ENCODE measurements at places on chromosomes 7 and 10.

- no peak for DNase-seq
Measured at GRCh38 chr7:99672573-99672972, 7.2 kb downstream of the CYP3A5 start.

DNA sequence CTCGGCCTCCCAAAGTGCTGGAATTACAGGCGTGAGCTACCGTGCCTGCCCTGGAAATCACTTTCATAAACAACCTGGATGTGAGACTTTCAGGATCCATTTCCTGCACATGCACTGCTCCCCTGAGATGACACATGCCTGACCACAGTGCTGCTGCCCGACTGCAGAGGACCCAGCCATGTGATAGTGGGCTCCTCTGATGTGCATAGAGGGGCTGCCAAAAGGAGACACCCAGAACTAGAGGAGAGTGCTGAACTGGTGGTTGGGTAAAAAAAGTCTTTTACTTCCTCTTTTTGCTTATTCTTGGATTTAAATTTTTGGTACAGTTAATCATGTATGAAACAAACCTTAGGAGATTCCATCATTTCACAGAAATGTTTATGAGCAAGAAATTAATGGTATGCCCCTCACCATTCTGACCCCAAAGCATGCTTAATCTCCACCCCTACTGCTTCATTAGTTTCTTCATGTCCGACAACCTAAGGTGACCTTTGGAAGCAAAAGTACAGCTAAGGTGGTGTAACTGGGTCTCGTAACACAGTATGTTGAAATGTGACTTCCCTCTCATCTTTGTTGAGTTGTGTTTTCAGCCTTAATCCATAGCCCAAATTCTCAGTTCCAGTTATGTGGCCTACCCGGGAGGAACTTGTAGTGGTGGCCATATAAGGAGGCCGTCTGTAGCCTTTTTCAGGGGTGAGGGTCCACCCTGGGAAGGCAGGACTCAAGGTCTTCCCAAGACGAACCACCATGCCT, 111.1 kb downstream of the RNF216 start:
- DNase-seq = no peak

GRCh38 chr7:108083980-108084379, 46.2 kb downstream of the LAMB4 start:
- no peak for DNase-seq

- DNase-seq = no peak
Measured at GRCh38 chr7:42960762-42961161, 28.6 kb downstream of the MRPL32 start.

- no peak for DNase-seq
Measured at GRCh38 chr7:63065684-63066083, 933.0 kb upstream of the ZNF722 start.

- DNase-seq = no peak
Measured at GRCh38 chr10:116126954-116127695, 145.9 kb downstream of the GFRA1 start.

DNA sequence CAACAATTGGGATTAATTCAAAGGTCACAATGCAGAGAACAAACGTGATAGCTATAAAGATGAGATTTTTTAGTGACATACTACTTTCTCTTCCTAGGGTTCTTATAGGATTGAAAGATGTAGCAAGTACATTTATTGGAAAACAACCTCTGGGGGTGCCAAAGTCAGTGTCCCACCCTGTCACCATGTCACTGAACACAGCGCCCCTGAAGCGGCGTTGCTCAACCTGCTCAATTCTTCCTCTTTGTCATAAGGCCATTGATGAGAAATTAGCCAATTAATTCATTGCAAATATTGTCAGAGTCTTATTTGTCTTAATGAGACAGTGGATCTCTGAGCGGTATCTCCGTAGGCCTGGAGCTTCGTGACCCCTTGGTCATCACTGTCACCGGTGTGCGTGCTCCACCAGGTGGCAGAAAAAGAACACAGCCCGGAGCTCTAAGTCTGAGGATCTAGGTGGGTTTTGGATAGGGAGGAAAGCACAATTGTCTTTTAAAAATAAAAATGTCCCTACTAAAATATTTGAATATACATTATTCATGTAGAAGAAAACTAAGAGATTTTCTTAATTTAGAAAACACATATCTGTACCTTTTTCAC, 362.6 kb downstream of the PAXIP1 start:
- DNase-seq = peak; percentile 52

Measured in cardiac muscle cell (in vitro differentiated cells and primary cell).